Activated naive CD4-positive, alpha-beta T cell (primary cell): ENCODE measurements at places on chromosomes 5 and 9.

- DNase-seq = no peak
Observed at GRCh38 chr5:88251048-88251711, 17.5 kb downstream of the TMEM161B start.

- no peak for DNase-seq
Observed at GRCh38 chr9:9410736-9411135, 1202.1 kb downstream of the PTPRD start.

DNA sequence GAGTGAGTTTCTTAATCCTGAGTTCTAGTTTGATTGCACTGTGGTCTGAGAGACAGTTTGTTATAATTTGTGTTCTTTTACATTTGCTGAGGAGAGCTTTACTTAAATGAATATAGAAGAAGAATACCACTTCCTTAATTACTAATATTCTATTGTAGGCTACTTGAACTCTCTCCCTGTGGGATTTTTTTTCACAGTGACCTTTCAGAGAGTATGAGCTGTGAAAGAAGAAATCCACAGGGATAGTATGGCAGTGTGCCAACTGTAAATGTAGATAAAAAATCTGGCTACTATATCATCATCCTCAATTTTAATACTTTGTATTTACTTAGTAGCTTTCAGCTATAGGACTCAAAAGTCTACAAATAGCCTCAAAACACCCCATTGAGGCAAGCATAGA lies 67.3 kb downstream of the COMMD10 start:
- DNase-seq = no peak

DNA sequence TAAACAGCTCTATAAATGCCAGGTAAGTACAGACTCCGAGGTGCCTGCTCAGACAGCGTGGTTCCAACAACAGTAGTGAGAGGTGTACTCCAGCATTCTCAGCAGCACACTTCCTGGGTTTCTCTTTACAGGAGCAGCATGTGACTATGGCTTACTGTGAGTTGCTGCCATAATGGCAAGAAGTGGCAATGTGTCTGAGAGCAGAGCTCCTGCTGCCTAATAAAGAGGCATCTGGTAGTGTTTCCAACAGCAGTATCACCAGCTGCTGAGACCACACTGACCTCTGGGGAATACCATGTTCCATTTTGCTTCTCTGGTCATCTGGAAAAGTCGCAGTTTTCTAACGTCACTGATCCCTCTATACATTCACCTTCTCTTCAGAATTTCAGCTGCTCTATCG lies 398.2 kb downstream of the SLCO4C1 start:
- no peak for DNase-seq

GRCh38 chr9:28053096-28053777 lies 480.0 kb upstream of the C9orf72 start:
- DNase-seq = no peak

DNA sequence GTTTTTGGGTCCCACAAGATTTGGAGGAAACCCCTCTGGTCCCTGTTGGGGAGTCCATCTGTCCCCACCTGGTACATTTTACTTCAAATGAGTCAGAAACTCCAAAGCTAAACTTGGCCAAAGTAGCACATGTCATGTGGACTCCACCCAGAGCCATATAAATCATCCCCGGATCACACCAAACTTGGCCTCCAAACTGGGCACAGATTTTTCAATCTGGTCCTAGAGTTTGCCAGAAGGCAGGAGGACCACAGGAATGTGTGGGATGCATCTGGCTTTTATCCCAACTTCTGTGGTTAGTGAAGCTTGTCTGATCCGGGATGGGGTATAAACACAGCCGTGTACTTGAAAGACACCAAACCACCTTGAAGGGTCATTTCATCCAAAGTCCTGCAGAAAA lies 66.3 kb downstream of the MAT2B start:
- no peak for DNase-seq

DNA sequence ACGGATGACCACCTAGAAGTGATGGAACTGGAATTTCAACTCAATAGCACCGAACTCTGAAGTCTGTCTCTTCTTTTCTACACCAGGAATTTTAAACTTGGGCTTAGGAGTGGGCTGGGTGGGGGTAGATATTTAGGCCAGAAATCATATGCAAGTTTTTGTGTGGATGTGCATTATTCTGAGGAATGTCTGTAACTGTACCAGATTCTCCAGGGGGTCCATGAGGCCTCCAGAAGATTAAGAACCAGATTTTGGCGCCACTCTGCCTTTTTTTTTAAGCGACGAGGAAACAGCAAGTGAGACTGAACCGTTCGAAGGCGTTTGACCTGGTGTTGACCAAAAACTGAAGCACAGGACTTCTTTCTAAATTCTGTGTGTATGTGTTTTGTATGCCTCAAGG lies 88.8 kb upstream of the TTC23L start:
- no peak for DNase-seq

- no peak for DNase-seq
Observed at GRCh38 chr5:17118631-17119030, 98.8 kb upstream of the BASP1 start.

DNA sequence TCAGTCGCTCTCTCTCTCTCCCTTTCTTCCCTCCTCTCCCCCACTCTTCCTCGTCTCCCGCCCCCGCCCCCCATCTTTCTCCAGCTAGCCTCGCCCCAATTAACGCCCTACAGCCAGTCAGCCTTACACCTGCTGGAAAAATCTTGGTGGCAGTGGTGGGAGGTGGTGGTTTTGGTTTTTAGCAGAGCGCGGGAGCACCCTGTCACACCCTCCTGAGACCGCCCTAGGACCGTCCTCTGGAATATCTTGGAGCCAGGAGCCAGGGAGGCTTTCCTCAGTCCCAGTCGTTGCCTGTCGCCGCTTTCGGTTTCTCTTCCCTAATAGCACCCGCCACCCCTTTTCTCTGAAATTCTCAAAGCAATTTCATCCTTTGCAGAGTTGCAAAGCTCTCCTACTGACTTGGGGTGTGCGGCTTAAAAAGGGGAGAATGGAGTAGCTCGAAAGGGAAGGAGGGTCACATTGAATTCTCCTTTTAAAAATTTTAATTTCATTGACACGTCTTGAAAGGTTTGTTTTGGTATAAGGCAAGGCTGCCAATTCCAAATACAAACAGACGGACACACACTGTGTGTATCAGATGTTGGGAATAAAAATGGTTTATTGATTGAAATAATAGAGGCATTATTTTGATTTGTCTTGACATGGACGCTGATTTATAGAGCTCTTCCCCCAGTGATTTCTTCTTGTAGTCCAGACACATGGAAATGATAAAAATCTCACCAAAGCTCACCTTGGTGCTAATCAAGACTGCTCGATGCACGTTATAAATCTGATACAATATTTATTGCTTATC lies 301.3 kb downstream of the PARP8 start:
- no peak for DNase-seq

DNA sequence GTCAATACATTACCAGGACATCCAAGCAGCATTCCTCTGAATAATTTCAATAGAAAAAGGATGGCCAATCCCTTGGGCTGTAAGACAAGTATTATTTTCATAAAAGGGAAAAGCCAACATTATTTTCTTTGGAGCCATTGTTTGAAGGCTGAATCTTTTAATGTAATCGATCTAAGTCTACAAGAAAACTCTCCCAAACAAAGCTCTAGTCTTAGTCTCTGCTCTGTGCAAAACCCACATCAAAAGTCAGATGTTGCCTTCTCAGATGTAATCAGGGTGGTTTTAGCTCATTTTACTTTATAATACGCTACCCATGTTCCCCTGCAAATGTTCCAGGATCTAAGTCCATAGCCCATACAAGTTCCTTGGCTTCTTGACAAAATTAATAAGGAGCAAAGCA lies 325.6 kb downstream of the TRPM3 start:
- no peak for DNase-seq

- no peak for DNase-seq
Observed at GRCh38 chr9:127358023-127358535, 38.9 kb upstream of the SLC2A8 start.

DNA sequence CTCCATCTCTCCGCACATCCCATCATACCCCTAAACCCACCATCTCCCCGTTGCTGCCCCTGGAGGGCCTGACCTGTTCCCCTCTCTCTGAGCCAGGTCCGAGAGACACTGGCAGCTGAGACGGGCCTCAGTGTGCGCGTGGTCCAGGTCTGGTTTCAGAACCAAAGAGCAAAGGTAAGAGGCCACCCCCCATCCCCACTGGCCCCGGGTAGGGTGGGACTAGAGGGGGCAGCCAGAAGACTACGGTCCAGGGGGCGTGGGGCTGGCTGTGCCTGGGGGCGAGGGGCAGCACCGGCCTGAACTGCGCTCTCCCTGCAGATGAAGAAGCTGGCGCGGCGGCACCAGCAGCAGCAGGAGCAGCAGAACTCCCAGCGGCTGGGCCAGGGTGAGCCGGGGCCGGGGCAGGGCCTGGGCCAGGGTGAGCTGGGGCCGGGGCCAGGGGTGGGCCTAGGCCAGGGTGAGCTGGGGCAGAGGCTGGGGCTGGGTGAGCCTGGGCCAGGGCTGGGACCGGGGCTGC lies 79.8 kb downstream of the LMX1B start:
- DNase-seq = no peak

DNA sequence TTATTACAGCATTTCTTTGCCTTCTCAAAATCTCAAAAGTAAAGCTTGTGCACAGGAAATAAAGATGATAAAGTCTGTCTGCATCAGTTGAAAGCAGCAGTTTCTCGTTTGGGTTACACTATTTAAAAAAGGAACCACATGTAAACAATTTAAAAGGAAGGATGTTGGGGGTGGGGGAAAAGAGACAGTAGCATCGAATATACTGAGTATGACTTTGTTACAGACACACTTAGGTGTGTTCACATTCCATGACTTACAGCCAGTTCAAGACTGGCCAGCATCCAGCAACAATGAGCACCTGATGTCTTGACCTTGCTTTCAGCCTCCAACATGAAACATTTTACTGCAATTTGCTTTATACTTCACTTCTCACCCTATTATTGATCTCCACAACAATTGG lies 8.7 kb downstream of the GAPT start:
- DNase-seq = no peak

DNA sequence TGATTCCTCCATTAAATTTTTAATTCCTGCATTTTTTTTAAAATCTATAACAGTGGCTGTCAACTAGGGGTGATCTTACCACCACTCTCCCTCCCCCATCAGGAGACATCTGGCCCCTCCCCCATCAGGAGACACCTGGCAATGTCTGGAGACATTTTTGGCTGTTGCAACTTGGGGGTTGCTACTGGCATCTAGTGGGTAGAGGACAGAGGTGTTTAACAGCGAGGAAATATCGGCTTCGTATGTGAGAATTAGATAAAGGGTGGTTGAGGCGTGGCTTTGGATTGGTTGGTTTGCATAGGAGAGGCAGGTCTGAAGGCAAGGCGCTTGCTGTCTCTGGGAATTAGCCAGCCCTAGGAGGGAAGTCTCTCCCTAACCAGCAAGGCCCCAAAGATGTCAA lies 10.5 kb downstream of the CDHR2 start:
- DNase-seq = no peak

GRCh38 chr9:121876658-121877271 lies 216.3 kb downstream of the TTLL11 start:
- no peak for DNase-seq

DNA sequence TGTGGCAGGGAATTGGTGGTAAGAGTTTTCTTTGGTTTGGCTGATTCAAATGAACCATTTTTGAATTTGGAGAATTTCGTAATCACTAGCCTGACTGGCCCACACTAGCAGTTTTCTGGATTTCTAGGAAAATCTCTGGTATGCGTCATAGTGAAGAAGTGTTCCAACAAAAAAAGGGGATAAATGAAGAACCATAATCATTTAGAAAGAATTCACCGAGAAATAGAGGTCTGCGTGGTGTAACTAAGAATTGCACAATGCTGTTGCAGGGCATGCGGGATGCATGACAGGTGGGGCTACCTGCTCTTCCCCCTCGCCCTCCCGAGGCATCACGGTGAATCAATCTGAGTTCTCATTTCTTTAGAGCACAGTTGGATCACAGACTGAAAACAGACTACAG lies 232.3 kb upstream of the PAPPA start:
- DNase-seq = no peak

GRCh38 chr5:39433848-39434247 lies 9.1 kb upstream of the DAB2 start:
- DNase-seq = no peak

- no peak for DNase-seq
Observed at GRCh38 chr5:149412783-149413476, 33.8 kb upstream of the IL17B start.

GRCh38 chr5:80854583-80854982 lies 105.6 kb upstream of the RASGRF2 start:
- no peak for DNase-seq

- no peak for DNase-seq
Observed at GRCh38 chr5:158952248-158952545, 147.5 kb downstream of the EBF1 start.

- no peak for DNase-seq
Observed at GRCh38 chr5:158203261-158203660, 344.3 kb upstream of the CLINT1 start.

GRCh38 chr5:150123542-150123941 lies 32.1 kb downstream of the PDGFRB start:
- DNase-seq = no peak

- DNase-seq = peak; percentile 13
Observed at GRCh38 chr9:113580041-113580953, 116.8 kb downstream of the RGS3 start.

DNA sequence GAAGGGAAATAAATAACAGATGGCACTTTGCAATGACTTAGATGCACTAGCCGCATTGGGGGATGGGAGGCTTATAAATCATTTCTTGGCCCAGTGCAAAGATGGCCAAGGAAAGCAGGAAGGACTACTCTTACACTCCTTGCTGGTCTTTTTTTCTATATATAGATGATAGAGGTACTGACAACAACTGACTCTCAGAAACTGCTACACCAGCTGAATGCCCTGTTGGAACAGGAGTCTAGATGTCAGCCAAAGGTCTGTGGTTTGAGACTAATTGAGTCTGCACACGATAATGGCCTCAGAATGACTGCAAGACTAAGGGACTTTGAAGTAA lies 1.7 kb downstream of the CCNG1 start:
- DNase-seq = no peak

DNA sequence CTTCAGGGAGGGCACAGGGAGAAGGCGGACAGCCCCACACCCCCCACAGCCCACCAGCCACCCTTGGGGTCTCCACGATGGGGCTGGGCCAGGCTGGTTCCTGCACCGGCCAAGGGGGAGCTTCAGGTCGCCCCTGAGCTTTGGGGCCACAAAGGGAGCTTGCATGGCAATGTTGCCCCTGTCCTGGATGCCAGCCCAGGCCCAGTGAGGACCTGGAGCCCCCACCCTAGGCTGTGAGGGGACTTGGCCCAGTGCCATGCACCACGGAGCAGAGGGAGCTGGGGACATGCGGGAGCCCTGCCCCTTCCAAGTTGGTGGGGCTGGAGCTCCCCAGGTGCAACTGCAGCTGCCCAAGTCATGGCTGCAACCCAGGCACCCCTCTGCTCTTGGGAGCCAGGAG lies 18.4 kb downstream of the TMEM38B start:
- DNase-seq = no peak

- DNase-seq = no peak
Observed at GRCh38 chr9:123550797-123551196, 194.8 kb downstream of the CRB2 start.

- no peak for DNase-seq
Observed at GRCh38 chr9:33850677-33851076, 33.7 kb downstream of the UBE2R2 start.
